ENCODE measurements at places on chromosomes 16 and 17. TPM values are rescaled to one million over a fixed set of nuclear protein-coding genes. Genes with fewer than 3 reads are reported as not detected.

GRCh38 chr16:50598256-50598894 is 50.2 kb downstream of the NKD1 start:
- H3K36me3 ChIP-seq = no peaks in the 10 kb centered on the region
- no peaks in the 10 kb centered on the region for H3K27me3 ChIP-seq
- DNase-seq = no peak
- H3K4me3 ChIP-seq = no peak overlapping the region

GRCh38 chr17:50157891-50158290 is 7.4 kb upstream of the PPP1R9B start:
- DNase-seq = no peak
- H3K27me3 ChIP-seq = no peaks in the 10 kb centered on the region
- no peak overlapping the region for H3K27ac ChIP-seq
- no peaks in the 10 kb centered on the region for H3K36me3 ChIP-seq
- H3K4me1 ChIP-seq = peaks cover 51% of the 10 kb centered on the region
- no peak overlapping the region for H3K4me3 ChIP-seq

DNA sequence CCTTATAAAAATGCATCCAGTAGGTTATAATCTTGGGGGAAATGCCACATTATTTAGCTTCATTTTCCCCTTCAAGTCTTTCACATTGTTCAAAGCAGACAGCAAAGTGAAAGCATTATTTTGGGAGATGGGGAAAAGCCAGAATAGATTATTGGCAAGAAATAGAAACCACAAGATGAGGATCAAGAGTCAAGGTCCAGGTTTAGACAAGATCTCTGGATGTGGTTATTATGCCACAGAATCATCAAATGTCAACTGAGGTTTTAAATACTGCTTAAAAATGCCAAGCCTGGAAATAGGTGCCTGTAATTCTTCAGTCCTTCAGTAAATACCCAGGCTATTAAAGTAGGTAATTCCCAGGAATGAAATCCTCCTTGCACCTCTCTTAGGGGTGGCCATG is 65.1 kb upstream of the ALOX12 start:
- DNase-seq = no peak
- H3K36me3 ChIP-seq = no peaks in the 10 kb centered on the region
- H3K4me1 ChIP-seq = peaks cover 12% of the 10 kb centered on the region
- no peak overlapping the region for H3K4me3 ChIP-seq
- no peak overlapping the region for H3K27ac ChIP-seq
- no peaks in the 10 kb centered on the region for H3K27me3 ChIP-seq

DNA sequence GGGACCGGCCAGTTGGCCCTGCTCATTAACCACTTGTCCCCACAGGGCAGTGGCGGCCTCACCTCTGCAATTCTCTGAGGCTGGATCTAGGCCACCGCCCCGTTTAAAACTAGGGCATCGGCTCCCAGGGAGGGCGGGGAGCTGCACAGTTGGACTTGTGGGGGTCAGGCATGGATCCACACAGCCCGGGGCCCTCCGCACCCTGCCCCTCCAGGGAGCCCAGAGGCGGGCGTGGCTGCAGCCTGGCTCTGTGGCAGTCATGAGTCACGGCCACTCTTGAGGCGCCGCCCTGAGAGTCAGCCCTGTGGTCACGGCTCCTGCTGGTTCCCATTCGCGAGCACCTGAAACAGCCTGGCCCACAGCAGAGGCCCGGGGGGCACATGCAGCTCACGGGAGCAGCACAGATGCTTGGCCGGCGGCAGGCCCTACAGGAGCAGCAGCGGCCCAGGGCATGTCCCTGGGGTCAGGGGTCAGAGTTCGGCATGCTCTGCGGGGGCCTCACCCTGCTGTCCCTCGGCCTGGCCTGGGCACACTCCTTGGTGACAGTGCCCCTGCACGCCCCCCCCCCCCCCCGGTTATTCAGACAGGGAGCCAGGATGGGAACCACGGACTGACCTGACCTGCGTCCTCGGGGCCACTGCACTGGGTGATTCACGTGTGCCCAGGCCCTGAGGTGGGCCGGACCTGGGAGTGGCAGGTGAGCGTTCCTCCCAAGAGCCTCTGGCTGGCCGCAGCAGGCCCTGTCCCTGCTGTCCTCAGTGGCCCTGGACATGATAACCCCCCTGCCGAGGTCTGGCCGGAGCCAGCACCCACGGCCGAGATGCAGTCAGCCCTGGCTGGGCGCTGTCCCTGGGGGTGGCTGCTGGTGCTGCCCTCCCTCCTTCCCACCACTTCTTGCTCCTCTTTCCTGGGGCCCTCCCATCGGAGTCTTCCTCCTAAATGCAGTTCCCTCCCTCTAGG is 8.2 kb downstream of the CAPN15 start:
- peaks cover 29% of the 10 kb centered on the region for H3K4me1 ChIP-seq
- H3K36me3 ChIP-seq = peaks cover 30% of the 10 kb centered on the region
- H3K4me3 ChIP-seq = no peak overlapping the region
- H3K27ac ChIP-seq = peak overlapping the region; percentile 29
- no peaks in the 10 kb centered on the region for H3K27me3 ChIP-seq
- no peak for DNase-seq

GRCh38 chr16:75965504-75966374 is 239.4 kb upstream of the CPHXL start:
- DNase-seq = no peak
- H3K4me1 ChIP-seq = no peaks in the 10 kb centered on the region
- no peaks in the 10 kb centered on the region for H3K27me3 ChIP-seq
- no peak overlapping the region for H3K27ac ChIP-seq
- no peak overlapping the region for H3K4me3 ChIP-seq

GRCh38 chr17:43655693-43656255 is 5.9 kb downstream of the MEOX1 start:
- H3K4me3 ChIP-seq = no peak overlapping the region
- peak overlapping the region; percentile 78 for H3K27ac ChIP-seq
- H3K4me1 ChIP-seq = peaks cover 13% of the 10 kb centered on the region
- no peak for DNase-seq

GRCh38 chr17:80836971-80837481 is 154.6 kb upstream of the CHMP6 start:
- no peaks in the 10 kb centered on the region for H3K27me3 ChIP-seq
- peaks cover 28% of the 10 kb centered on the region for H3K36me3 ChIP-seq
- DNase-seq = no peak
- peaks cover 19% of the 10 kb centered on the region for H3K4me1 ChIP-seq
- no peak overlapping the region for H3K4me3 ChIP-seq

DNA sequence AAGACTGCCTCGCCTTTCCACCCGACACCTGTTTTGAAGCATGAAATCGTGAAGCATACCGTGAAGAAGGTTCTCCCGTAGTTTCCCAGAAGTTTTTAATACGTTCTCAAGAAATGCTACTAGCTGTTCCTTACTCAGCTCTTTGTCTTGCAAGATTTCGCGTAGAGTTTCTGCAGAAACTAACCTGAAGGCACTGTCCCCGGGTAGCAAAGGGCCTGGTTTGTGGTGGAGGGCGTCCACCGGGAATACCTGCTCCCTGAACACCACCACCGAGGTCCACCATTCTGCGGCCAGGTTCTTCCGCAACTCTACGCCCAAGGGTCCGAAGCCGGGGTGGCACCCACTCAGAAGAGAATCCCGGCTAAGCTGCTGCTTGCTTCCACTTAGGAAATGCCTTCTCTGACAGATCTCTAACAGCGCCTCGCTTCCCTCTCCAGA is 487 bp downstream of the POLG2 start:
- H3K36me3 ChIP-seq = peaks cover 41% of the 10 kb centered on the region
- H3K27ac ChIP-seq = peak overlapping the region; percentile 71
- no peak for DNase-seq

GRCh38 chr16:9092282-9092977 is 986 bp downstream of the HAPSTR1 start:
- H3K27ac ChIP-seq = peak overlapping the region; percentile 95
- no peaks in the 10 kb centered on the region for H3K36me3 ChIP-seq
- peak; percentile 77 for DNase-seq
- H3K4me1 ChIP-seq = peaks cover 56% of the 10 kb centered on the region
- H3K27me3 ChIP-seq = no peaks in the 10 kb centered on the region

The RHBDL3 gene
- 0.31 TPM for total RNA-seq

The CDH5 gene
- 18.9 TPM for total RNA-seq

Data from suprapubic skin (tissue), 4 donors.